Gastroesophageal sphincter (tissue), 4 donors: ENCODE measurements at places on chromosomes 6 and 20. TPM values are rescaled to one million over a fixed set of nuclear protein-coding genes. Genes with fewer than 3 reads are reported as not detected.

GRIK2 gene
- 2.2 TPM for total RNA-seq

SLC22A2 gene
- 0.47 TPM for total RNA-seq

PSMB9 gene
- 15.6 TPM for total RNA-seq

TCF21 gene
- total RNA-seq = 36.9 TPM

BNIP5 gene
- total RNA-seq = not detected

PAK5 gene
- 0.05 TPM for total RNA-seq

KHDC1L gene
- not detected for total RNA-seq

CLVS2 gene
- total RNA-seq = 0.27 TPM

STMND1 gene
- not detected for total RNA-seq

GRCh38 chr20:9203081-9203447 lies 134.2 kb downstream of the PLCB4 start:
- ATAC-seq = no peak

GRCh38 chr20:61665528-61666470 lies 399.9 kb downstream of the TAF4 start:
- ATAC-seq = no peak

GRCh38 chr6:12034837-12035236 lies 22.7 kb downstream of the HIVEP1 start:
- ATAC-seq = no peak

- peak; percentile 39 for ATAC-seq
Observed at GRCh38 chr6:93196406-93196970, 222.9 kb downstream of the EPHA7 start.

DNA sequence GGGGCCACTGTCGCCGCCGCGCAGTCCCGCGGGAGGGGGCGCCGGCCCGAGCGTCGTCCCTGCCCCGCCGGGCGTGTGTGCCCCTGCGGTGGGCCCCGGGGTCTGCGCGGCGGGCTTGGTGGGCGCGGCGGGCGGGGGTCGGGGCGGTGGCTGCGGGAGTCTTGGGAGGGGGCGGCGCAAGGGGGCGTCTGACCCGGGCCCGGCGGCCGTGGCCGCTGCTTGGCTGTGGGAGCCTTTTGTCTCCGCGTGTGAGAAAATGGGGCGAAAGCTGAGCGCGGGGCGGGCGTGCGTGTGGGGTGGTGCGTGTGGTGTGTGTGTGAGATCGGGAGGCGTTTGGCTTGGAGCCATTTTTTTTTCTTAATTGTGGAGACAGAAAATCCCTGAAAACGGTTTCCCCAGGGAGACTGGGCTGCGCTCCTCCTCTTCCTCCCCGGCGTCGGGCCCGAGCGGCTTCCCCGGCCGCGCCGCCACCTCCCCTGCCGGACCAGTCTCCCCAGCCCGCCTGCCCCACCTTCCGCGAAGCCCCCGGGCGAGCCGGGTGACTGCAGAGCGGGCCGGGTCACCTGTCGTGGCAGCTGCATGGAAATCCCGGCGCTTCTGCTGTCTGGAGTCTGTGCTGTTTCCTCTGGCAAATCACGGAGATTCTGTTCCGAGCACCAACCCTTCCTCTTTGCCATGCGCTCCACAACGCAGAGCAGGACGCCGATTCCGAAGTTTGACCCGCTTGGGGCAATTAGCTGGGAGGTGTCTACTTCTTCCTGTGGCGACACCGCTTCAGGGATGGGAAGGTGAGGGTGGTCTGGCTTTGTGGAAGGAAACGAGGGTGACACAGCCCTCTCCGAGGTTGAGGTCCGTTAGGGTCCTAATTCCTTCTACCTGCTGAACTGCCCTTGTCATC lies 64.4 kb downstream of the GTF2H5 start:
- ATAC-seq = peak; percentile 54

DNA sequence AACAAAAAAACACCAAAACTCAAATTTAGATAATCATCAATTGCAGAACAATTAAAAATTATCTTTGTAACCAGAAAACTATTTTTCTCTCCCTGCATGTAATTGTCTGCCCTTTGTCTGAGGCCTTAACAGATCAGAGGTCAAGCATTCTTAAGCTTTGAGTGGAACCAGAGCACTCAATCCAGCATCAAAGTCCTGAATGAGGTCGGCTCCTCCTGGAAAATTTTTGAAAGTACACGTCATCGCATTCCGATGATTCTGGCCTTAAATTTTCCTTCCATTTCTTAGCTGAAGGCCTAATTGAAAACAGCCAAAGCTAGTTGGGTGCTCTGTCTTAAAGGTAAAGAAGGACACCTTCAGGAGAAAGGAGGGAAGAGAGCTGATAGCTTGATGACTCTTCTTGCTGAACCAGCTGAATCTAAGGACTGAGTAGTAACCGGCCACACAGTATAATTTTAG lies 510.2 kb upstream of the SULF2 start:
- ATAC-seq = peak; percentile 85

- ATAC-seq = no peak
Observed at GRCh38 chr20:8012724-8013123, 6.8 kb downstream of the TMX4 start.

DNA sequence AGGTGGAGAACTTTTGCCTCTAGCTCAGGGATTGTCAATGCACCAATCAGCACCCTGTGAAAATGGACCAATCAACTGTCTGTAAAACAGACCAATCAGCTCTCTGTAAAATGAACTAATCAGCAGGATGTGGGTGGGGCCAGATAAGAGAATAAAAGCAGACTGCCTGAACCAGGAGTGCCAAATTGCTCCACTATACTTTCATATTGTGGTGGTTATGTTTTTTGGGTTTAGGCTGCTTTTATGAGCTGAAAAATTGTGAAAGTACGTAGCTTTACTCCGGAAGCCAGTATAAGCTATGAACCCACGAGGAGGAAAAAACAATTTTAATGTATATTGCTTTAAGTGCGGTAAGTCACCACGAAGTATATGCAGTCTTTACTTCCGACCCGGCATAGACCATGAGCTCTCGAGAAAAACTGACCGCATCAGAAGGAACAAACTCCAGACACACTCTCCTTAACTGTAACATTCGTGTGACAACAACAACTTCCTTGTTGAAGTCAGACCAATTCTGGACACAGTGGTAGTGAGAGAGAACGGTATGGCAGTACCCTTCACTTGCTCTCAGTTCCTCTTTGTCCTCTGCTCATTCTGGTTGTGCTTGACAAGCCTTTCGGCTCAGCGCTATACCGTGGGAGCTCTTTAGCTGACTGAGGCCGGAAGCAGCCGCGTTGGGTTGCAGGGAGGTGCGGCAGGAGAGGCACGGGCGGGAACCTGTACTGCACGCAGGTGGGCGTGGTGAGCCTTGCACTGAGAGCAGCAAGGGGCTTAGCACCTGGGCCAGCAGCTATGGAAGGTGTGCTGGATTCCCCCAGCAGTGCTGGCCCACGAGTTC lies 81.9 kb upstream of the E2F3 start:
- peak; percentile 65 for ATAC-seq

- ATAC-seq = no peak
Observed at GRCh38 chr20:38840053-38840893, 34.8 kb downstream of the PPP1R16B start.

- ATAC-seq = no peak
Observed at GRCh38 chr6:130760006-130760405, 67.2 kb upstream of the SMLR1 start.

DNA sequence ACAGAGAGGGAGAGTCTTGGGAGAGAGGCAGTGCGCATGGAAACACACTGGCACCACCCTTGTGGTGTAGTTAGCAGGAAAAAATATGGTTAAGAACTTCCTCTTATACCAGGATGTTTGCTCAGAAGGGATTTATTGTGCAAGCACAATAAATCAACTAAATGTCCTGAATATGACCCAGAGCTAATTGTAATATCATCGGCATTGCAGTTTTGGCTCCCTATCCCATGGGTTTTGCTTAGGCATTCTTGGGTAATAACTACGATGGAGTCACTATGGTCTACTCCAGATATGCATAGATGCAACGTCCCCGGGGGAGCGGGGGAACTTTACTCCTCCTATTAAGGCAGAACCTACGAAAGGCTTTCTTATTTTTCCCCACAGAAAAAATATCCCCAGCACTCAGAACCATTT lies 751.6 kb downstream of the EYS start:
- ATAC-seq = no peak

GRCh38 chr6:152117156-152118133 lies 310.0 kb downstream of the ESR1 start:
- no peak for ATAC-seq

- ATAC-seq = no peak
Observed at GRCh38 chr6:125173341-125174095, 19.9 kb downstream of the TPD52L1 start.

DNA sequence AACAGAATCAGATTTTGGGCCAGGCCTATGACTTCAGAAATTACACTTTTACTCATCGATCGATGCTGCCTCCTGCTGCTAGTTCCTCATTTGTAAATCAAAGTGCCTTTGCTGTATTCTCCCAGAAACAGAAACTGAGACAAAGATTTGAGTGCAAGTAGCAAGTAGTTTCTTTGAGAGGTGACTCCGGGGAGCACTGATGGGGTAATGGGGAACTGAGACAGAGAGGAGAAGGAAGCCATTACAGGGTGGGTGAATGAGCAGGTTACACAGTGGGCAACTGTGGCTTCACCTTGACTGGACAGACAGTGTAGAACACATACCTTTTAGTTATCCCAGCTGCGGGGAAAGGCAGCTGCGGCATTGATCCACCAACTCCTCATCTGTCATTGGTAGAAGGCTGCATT lies 9.7 kb upstream of the CD40 start:
- no peak for ATAC-seq

GRCh38 chr6:45431317-45432065 lies 53.8 kb upstream of the SUPT3H start:
- ATAC-seq = no peak

DNA sequence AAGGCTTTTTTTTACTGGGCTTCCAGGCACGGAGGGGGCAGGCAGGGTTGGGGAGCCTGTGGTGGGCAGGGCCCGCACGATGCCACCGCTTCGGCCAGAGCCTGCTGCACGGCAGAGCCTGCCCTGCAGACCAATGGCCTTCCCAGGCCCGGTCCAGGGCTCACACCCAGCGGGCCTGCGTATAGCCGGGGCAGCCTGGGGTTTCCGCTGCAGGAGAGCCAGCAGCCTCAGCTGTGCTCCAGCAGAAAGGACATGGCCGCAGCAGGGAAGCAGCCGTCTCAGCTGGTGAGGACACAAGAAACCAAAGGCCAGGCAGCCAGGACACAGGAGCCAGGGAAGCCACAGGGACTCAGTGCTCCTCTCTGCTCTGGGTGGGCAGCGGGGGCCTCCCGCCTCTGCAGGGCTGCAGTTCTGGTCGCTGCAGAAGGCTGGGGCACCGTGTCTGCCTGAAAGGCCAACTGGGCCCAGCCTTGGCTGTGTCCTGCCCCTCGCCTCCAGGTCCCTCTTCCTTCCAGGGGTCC lies 90.6 kb downstream of the TTLL2 start:
- ATAC-seq = no peak

DNA sequence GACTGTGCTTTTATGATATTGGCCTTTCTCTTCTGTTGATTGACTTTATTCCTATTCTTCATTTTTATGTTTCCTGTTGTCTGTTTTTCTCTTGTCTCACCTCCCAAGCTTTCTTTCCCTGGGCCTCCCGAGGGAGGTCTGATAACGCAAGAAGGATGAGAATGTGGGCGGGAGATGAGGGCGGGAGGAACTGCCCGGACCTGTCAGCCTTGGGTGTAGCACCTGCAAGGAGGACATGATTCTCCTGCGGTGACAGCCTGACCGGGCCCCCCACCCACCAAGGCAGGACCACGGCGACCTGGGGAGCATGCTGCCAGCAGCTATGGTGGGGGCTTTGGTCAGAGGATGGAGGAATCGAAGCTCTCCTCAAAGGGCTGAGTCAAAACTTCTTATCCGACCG lies 86.9 kb downstream of the PLEKHG1 start:
- ATAC-seq = no peak

DNA sequence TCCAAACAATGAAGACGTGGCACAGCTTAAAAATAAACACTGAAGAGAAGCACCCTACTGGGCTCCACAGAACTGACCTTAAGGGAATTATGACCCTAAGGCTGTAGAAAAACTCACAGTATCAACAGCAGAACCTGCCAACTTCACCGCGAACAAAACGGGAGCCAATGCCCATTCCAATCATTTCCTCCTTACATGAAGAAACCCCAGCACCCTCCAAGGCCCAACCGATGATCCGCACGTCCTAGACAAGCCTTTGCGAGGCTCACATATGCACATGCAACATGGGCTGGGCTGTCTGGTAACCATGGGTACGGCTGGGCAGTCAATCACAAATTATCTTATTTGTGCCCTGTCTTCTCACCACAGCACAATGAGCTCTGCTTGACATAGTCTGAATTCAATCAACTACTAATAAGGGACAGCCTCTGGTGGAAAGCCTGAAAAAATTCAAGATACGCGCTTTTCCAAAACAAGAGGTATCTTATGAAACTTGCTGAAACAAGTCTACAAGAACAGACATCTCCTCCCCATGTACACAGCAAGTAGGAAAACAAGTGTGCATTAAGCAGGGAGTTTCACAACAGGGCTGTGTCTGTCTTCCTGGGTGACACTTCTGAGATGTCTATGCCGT lies 1.7 kb downstream of the DIDO1 start:
- ATAC-seq = no peak

DNA sequence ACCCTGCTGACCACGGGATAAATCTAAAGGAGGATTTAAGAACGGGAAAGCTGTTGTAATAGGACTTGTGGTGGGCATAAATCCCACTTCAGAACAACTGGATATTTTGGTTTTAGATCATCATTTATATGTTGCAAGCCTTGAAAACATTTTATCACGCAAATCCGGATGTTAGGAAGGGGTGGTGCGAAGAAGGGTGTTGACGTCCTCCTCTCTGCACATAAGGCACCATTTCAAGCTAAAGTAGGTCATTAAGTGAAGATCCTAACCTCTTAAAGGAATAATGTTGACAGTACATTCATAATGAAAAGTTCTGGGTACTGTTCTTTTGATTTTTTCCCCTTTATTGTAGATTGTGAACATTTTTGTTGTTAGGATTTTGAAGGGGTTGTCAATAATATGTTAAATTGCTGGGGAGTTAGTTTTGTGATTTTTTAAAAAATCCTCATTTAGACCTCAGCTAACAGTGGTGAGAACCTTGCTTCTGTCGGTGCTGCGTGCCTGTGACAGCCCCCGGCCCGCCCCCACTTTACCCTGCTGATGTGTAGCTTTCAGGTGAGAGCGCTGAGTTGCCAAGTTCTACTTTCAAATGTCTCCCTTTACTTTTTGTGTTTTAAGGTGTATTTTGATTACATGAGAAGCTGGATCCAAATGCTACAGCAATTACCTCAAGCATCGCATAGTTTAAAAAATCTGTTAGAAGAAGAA lies 88.8 kb downstream of the MAP3K4 start:
- ATAC-seq = no peak

- ATAC-seq = no peak
Observed at GRCh38 chr6:156169371-156169770, 607.8 kb upstream of the ARID1B start.

DNA sequence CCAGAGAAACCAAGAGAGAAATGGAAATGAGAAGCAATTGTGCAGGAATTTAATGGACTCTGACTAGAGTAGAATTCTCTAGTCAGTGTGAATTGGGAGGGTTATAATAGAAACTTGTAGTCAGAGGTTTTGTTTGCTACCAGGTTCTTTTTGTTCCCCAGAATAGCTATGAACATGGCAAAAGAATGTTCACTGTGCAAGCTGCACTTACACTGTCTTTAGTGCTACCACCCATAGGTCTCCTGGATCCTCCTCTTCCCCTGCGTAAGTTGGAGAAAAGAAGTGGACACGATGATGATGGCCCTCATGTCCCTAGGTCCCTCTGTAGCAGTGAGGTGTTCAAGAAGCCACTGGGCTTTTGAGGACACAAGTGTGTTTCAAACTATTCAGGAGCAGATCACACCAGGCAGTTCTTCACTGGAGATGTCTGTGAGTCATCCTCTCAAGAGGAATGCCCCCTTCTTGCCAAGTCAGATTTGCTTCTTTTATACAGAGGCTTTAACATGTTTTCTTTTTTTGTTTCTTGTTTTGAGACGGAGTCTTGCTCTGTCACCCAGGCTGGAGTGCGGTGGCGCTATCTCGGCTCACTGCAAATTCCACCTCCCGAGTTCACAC lies 47.6 kb upstream of the SMIM8 start:
- ATAC-seq = peak; percentile 34
